ENCODE measurements at places on chromosomes 13 and 19.

DNA sequence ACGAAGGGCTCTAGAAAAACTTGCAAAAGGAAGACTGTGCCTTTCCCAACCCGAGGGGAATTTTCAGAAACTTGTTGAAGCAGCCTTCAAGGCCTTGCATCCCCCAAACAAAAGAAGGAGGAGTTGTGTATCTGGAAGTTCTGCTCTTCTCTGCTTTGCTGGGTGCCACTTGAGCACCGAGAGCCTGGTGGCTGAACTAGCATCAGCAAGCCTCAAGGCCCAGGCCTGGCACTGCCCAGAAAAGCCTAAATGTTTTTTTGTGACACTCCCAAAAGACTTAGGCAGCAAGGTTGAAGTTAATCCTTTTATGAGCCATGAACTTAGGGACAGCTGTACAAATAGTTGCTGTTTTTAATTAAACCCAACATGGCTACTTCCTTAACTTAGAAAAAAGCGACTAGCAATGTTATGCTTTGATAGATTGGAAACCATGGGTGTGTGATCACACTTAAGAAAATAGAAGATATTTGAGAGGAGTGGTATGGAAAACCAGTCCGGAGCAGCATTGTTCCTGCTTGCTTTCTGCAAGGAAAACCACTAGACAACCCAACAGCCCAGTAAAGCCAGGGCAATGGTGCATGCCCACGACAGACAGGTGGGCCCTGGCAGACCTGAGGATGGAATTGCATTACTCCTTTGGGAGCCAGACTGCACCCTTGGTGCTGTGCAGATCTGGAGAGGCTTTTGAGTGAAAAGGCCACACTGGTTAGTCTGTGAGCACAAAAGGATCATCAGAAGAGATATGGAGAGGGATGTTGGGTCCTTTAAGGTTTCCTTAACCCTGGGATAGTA, 788 bp upstream of the DLEU7 start:
- DNase-seq = no peak

DNA sequence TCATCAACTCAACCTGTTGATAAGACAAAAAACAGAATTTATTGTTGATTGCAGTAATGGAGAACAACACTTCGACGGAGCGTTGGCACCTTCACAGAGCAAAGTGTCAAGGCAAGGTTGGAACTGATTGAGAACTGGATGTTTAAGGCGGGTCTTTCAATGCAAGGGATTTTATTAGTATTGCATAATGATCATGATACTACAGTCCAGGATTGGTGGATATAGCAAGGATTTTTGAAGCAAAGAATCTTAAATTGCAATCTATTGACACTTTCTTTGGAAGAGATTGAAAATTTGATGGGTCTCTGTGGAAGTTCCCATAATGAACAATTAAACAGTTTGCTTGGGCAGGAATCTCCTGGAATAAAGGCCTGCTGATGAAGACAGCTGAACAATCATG, 632 bp upstream of the ZNF235 start:
- DNase-seq = no peak

DNA sequence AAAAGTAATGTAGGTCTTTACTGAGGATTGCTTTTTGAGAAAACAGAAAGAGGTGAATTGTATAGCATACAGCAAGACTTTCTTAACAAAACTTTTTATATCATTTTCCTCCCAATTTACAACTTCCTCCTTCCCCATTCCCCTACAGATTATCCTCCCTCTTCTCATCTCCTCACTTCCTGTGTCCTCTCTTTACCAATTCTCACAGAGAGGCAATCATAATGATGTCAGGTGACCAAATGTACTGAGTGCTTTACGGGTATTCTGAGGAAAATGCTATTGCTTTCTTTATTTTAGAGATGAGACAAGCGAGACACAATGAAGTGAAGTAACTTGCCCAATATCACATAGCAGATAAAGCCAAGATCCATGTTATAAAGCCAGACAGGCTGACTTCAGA, 1.7 kb upstream of the MTMR6 start:
- DNase-seq = no peak

DNA sequence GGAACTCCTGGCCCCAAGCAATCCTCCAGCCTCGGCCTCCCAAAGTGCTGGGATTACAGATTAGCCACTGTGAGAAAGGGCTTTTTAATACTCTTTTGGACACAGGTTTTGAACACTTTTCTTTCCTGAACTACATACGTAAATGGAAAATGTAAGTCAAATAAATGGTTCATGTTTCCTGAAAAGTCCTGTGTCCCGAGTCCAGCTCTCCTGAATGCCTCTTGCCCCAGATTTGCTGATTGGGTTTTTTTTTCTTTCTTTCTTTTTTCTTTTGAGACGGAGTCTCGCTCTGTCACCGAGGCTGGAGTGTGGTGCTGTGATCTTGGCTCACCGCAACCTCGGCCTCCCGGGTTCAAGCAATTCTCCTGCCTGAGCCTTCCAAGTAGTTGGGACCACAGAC, 24.5 kb downstream of the PTPRS start:
- no peak for DNase-seq

DNA sequence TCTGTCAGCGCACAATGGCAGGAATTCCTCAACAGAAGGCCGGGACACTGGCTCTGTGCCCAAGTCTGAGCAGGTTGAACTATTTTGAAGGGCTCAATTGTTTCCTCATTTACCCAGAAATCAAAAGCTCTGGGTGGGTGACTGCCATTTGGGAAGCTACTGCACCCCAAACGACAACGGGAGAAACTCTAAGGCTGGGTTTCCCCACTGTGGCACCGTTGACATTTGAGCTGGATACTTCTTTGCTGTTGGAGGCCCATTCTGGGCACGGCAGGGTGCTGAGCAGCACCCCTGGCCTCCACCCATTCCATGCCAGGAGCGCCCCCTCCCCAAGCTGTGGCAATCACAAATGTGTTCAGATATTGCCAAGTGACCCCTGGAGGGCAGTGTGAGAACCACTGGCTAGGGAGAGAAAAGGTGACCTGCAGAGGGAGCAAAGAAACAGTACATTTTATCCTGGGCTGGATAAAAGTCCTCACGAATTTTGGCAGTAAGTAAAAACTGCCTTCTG, 62.5 kb downstream of the RFX2 start:
- DNase-seq = peak; percentile 59

GRCh38 chr19:47231215-47232054, 436 bp upstream of the BBC3 start:
- peak; percentile 49 for DNase-seq

- DNase-seq = no peak
These were observed 1768.5 kb downstream of the PCDH9 start for GRCh38 chr13:65461590-65461989.

All from NCI-H510A treated with DMSO at 0.1 percent for 48 hours (cell line).